Activated effector memory CD4-positive, alpha-beta T cell treated with anti-CD3 and anti-CD28 coated beads, Interleukin-2, amount 50 U/mL, for 16 hours (primary cell): ENCODE measurements at places on chromosomes 16 and 17.

DNA sequence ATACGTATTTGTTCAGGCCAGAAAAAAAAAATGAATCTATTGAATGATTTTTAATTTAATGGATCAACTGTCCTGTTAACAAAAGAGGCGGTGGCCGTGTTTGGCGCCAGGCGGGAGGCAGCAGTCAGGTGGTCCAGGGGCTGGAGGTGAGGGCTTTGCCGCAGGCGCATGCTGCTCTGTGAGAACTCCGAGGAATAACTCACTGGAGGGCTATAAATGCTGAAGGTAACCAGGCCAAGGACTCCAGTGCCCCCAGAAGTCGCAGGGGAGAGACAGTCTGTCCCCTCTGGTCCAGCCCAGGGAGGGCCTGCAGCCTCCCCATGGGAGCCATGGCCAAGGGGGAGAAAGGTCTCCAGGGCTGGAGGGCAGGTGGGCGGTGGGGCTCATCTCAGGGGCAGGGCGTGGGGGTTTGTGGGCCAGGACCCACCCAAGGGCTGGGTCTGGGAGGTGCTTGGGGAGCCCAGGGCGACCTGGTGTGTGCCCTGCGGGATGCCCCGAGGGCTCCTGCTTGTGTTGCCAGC, 7.1 kb upstream of the BAHCC1 start:
- no peak for DNase-seq

- no peak for DNase-seq
Observed at GRCh38 chr17:18231164-18231563, 5.7 kb downstream of the LLGL1 start.

DNA sequence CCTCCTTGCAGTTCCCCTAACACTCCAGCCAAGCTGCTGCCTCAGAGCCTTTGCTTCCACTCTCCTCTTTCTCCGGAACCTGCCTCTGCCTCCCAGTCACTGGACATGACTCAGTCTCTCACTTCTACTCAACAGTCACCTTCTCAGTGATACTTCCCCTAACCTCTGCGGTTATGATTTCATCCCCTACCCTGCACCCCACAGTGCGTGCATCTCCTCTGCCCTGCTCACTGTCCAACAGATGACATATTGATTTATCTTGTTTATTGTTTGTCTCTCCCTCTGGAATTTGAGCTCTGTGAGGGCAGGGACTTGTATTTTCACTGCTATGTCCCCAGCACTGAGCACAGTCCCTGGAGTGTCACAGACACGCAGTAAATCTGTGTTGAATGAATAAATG, 100.7 kb downstream of the CYLD start:
- no peak for DNase-seq

DNA sequence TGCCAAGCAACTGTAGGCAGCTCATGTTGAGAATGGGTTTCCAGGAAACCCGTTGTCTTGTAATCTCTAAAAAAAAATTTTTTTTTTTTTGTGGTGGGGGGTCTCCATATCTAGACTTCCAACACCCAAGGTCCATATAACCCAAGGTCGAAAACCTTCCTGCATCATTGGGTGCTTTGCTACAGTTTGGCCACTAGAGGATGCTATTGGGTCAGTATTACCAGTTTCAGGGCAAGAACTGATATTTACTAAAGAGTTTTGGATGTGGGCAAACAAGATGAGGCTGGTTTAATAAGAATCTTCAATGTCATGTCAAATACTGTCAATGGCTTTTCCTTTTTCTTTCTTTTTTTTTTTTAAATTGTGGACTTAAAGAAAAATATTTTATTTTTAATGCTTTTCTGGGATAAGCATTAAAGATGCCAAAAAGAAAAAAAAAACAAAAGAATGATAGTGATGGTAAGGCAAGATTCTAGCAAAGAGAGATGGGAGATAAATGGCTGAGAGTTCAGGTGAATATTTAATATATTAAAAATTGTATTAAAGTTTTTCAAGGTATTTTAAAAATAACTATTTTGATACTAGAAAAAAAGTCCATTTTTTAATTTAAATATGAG, 62.2 kb downstream of the DHRS7C start:
- DNase-seq = no peak

DNA sequence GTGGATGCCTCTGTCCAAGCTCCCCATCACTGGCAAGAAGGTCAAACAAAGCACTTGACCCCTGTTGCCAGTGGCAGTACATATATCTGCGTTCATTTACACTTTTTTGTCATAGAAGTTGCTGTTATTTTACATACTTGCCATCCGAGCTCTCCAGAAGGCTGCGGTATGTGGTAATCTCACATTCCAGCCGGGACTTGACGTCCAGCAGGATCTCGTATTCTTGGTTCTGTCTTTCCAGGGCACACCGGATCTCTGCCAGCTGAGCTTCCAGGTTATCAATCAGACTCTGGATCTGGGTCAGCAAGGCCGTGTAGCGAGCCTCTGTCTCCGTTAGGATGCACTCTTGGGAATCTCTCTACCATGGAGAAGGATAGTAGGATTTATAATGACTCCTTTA, 6.6 kb downstream of the KRT39 start:
- DNase-seq = no peak

DNA sequence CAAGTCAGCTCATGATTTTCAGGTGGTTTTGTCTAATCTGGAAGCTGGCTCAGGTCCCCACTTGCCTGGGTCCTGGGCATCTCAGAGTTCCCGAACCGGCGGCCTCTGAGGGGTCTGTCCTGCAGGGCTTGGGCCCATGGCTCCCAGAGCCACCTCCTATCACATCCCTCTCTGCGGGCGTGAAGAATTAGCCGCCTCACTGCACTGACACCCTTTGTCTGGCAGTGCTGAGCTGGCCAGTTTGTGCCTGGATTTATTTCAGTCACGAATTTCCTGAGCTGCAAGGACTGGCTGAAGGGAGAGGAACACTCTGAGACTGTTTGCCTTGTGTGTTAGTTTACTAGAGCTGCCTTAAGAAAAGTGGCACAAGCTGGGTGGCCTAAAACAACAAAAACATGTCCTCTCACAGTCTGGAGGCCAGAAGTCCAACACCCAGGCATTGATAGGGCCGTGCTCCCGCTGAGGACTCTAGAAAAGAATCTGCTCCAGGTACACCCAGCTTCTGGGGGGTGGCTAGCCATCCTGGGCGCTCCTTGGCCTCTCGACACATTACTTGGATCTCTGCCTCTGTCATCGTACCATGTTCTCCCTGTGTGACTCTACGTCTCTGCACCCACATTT, 217.5 kb upstream of the DYNLRB2 start:
- DNase-seq = no peak

DNA sequence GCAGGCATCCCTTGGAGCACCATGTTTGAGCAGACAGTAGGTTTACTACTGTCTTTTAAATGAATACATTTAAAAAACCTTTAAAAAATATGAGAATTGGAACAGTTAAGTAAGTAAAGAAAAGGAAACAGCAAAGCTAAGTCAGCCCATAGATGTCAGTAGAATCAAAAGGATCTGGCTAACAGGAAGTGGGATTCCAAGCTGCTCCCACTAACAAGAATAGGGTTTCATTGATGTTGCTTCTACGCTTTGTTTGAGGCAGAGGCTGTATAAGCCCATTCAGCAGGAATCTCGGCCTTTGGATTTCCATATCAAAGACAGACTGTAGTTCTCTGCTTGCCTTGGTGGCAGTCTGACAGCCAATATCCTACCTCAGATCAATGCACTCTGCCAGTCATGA, 122.9 kb upstream of the ELAC2 start:
- DNase-seq = no peak

DNA sequence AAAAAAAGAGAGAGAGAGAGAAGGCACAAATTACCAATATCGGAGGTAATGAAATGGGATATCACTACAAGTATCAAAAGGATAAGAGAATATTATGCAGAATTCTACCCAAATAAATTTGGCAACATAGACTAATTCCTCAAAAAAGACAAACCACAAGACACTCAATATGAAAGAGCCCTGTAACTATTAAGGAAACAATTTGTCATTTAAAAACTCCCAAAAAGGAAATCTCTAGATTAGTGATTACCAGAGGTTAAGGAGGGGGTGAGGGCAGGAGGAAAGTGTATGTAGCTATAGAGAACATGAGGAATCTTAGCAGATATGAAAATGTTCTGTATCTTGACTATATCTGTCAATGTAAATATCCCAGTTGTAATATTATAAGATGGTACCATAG, 54.0 kb downstream of the CFDP1 start:
- no peak for DNase-seq

DNA sequence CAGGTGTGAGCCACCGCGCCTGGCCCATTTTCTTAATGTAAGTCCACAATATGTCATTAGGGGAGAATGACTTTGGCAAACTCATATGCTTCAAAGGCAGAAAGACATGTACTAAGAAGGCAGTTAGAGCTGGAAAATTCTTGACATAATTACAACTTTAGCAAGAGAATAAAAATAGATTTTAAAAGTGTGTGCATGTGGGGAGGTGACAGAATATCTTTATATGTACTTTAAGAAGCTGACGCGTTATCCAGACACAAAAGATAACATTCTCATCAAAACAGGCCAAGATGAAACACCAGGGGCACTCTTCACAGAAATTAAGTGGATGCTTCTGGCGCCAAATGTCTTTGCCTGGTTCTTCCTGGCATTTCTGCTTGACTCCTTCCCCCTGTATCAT, 28.2 kb downstream of the GJC1 start:
- DNase-seq = no peak

GRCh38 chr17:40598301-40598618, 33.0 kb upstream of the CCR7 start:
- no peak for DNase-seq

GRCh38 chr17:68205808-68206720, 41.8 kb upstream of the AMZ2 start:
- DNase-seq = peak; percentile 72

DNA sequence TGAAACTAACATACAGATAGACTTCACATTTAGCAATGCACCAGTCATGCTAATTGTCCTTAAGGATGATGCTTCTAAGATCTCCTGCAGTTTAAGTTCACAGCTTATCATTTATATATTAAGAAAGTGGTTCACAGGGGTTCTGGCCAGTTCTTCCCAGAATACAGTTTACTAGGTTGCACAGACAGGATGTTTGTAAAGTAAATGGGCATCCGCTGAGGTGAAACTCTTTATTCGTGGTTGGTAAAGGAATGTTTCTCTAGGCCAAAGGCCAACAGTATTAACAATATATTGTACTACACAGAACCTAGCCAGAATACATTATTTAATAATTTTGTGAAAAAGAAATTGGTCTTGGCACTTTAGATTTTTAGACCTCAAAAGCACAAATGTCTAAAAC, 1427.3 kb downstream of the CDH8 start:
- DNase-seq = no peak

DNA sequence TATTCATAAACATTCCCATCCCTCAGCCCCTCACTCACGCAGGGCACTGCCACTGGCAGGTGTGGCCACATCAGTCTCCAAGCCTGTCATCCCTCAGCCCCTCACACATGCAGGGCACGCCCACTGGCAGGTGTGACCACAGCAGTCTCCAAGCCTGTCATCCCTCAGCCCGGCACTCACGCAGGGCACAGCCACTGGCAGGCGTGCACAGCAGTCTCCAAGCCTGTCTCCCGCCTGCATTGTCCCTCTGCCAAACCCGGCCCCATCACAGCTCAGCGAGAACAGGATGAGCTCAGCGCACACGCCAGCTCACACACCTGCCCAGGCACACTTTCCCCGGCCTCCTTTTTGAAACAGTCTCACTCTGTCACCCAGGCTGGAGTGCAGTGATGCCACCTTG, 11.4 kb upstream of the KREMEN2 start:
- DNase-seq = peak; percentile 58

DNA sequence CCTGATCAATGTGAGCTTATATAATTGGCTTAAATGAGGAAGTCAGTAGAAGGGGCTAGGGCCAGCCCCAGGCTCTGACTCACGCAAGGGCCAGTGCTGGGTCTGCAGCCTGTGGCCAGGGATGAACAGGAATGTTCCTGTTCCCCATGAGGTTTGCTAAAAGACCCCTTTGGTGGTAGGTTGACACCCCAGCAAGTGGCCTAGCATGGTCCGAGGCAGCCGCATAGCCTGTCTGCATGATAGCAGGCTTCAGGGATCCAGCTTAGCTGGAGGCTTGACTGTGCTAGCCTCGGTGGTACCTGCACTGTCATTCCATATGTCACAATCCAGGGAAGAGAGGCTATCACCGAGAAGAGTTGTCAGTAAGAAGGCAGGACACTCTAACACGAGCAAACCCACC, 23.5 kb downstream of the TRIM25 start:
- no peak for DNase-seq

DNA sequence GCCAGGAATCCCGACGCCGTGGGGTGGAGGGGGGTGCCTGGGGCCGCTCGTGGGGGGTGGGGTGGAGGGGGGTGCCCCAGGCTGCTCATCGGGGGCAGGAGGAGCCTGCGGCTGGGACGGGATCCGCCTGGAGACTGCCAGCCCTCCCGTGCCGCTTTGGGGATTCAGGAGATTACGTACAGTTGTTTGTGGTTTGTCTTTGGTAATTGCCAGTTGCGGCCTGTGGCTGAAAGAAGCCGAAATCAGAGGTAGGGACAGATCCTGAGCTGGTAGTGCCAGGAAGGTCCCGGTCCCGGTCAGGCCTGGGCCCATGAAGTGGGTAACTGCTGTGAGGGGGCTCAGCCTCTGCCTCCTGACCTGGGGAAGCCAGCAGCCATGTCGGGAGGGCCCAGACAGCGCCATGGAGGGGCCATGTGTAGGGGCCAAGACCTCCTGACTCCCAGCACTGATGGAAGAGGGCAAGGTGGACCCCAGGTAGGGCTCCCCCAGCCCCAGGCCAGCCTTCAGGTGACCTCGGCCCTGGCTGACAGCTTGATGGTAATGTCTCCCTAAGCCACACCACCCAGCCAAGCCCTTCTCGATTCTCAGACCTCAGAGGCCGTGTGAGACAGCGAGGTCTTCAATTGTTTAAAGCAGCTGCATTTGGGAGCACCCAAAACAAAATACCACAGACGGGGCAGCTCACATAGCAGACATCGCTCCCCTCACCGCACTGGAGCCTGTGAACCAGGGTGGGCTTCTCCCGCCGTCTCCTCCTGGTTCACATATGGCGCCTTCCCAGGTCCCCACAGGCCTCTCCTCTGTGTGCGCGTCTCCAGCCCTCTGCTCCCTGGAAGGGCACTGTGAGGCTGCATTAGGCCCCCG, 34.9 kb upstream of the SSTR5 start:
- DNase-seq = no peak

- no peak for DNase-seq
Observed at GRCh38 chr17:82281076-82281475, 7.6 kb upstream of the CSNK1D start.

DNA sequence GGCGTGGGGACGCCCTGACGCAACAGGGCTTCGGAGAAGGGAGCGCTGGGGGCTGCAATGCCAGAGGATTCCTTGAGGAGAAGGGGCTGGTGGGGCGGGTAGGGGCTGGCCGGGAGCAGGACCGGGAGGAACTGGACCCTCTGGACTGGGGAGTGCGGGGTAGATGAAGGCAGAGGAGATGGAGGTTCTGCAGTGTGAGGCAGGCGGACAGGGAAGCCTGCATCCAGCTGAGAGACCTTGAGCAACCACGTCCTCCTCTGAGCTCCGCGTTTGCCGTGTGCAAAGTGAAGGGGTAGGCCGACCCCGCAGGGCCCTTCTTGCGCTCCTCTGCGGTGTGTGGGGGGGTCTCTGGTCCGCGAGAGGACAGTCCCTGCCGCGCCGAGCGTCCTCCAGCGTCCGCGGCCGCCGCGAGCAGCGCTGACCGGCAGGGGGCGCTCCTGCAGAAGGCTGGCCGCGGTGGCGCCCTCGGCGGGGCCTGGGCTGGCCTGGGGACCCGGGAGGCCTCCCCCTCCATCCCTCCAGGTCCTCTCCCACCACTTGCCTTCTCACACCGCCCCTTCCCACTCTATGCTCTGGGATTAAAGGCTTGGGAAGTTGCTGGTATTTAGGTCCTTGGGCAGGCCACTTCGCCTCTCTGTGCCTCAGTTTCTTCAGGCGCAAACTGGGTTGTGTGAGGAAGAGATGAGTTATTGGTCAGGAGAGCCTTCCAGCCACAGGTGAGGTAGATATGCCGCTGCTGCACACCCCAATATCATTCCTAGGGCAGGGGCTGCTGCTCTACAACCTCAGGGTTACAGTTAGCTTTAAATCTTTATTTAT, 9.6 kb upstream of the WNT9B start:
- no peak for DNase-seq
